Stomach (tissue), 19 donors: ENCODE measurements at places on chromosomes 16 and 17. TPM values are rescaled to one million over a fixed set of nuclear protein-coding genes. Genes with fewer than 3 reads are reported as not detected.

- DNase-seq = no peak
Observed at GRCh38 chr17:77649717-77650211, 308.7 kb upstream of the TNRC6C start.

- DNase-seq = peak; percentile 66
Observed at GRCh38 chr16:81752225-81752875, 26.7 kb upstream of the PLCG2 start.

The RASL10B gene
- total RNA-seq = 0.37 TPM

DNA sequence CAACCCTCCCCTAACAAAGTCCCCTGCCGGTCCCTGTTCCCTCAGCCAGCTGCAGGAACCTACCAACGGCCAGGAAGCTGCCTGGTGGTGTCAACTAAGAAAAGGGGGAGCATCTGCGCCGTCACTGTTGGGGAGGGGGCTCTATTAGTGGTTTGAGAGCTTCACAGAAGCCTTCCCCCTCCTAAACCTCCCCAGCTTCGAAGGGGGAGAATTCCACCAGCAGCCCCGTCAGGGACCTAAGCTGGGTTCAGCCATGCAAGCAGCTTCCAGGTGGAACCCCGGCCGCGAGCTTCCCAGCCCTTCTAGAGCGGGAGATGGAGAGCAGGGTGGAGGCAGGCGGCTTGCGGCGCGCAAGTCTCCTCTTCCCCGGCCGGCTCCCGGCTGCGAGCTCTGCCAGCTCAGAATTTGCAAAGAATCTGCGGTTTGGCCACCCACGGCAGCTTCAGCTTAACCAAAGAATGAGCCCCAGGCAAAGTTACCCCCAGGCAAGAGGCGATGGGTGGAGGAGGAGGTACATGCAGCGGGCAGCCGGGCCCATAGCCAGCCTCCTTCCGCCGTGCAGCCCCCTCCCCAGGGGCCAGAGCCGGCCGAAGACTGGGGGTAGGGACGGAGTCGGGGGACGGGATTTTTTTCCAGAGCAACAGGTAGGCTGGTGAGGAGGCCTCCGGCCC is 33.7 kb downstream of the DDX19A start:
- peak; percentile 57 for DNase-seq

The CFAP20 gene
- total RNA-seq = 34.1 TPM
